ENCODE measurements at places on chromosomes 5 and 9.

DNA sequence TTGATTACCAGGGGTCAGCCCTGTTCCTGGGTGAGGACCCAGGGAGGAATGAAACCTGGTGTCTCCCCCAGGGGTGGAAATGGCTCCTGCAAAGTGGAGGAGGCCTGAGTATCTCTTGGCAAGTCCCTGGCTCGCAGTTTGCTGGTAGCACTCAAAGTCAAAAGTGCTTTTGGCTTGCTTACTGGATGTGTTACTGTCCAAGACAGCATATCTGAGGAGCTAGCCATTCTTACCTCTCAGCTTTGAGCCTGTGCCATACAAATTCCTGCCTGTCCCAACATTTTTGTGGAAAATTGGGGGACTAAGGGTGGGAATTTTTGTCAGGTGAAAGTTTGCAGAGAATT is 9.9 kb downstream of the ZNF618 start:
- H3K36me3 ChIP-seq, result peaks cover 40% of the 10 kb centered on the region
- DNase-seq, result no peak
- no peaks in the 10 kb centered on the region for H3K27me3 ChIP-seq
- peaks cover 43% of the 10 kb centered on the region for H3K4me1 ChIP-seq

DNA sequence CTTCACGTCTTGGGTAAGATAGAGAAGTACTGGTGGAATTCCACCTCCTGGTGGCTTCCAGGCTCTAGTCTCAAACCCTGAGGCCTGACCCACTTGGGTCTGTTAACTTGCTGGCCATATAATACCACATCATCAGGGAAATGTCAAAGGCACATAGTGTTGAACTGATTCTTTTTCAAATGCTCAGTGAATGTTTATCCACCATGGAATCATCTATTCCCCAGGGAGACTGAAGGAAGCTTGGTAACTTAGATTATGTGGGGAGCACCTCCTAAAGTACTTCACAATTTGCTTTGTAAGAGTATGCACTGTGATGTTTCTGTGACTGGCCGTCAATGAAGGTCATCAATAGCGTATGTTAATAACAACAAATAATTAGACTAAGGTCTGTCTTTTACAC is 16.1 kb downstream of the MACROH2A1 start:
- no peak overlapping the region for H3K27ac ChIP-seq
- H3K27me3 ChIP-seq, result no peaks in the 10 kb centered on the region
- H3K4me1 ChIP-seq, result peaks cover 85% of the 10 kb centered on the region
- DNase-seq, result no peak
- H3K36me3 ChIP-seq, result peaks cover 69% of the 10 kb centered on the region
- no peak overlapping the region for H3K4me3 ChIP-seq

- H3K4me1 ChIP-seq, result peaks cover 40% of the 10 kb centered on the region
- H3K36me3 ChIP-seq, result peaks cover 12% of the 10 kb centered on the region
- H3K4me3 ChIP-seq, result no peak overlapping the region
- H3K27ac ChIP-seq, result no peak overlapping the region
Observed at GRCh38 chr5:115844321-115844817, 2.6 kb downstream of the AP3S1 start.

DNA sequence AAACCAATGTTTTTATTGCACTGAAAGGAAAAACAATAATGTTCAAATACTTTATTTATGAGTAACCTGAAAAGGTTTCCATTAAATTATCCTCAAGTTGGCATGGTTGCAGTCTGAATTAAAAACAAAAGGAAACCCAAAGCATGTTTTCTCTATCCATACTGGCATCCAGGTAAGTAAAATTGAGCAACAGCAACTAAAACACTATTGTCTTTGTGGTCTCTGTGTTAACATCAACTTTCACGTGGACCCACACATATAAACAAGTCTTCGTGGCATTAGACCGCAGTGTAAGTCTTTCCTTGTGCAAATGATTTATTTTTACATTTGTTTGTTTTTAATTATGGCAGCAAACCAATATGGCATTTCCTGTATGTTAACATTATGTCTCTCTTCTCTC is 757.6 kb downstream of the SEMA5A start:
- no peak for DNase-seq
- H3K27me3 ChIP-seq, result no peaks in the 10 kb centered on the region
- H3K4me3 ChIP-seq, result no peak overlapping the region
- peak overlapping the region; percentile 8 for H3K27ac ChIP-seq
- H3K36me3 ChIP-seq, result peaks cover 6% of the 10 kb centered on the region

GRCh38 chr5:149849966-149850910 is 94.4 kb downstream of the PDE6A start:
- peaks cover 21% of the 10 kb centered on the region for H3K27me3 ChIP-seq
- no peak for DNase-seq
- H3K4me1 ChIP-seq, result no peaks in the 10 kb centered on the region
- H3K4me3 ChIP-seq, result no peak overlapping the region
- H3K27ac ChIP-seq, result no peak overlapping the region

DNA sequence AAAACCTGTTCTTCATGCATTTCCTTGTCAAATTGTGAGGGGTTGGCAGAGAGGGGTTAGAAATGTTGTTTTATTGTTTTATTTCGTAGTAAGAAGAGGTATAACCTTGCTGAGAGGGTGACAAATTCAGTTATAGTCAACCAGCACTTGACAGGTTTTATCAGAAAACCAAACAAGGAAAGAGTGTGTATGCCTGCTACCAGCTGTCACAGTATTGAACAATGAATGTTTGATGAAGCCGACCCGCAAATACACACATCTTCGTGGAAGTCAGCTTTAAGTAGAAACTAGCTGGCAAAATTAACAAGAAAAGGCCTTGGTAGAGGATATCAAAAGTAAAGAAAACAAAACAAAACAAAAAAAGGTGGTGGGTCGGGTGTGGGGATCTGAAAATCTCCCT is 214.6 kb upstream of the TLE4 start:
- no peak for DNase-seq
- peaks cover 66% of the 10 kb centered on the region for H3K4me1 ChIP-seq
- H3K27me3 ChIP-seq, result no peaks in the 10 kb centered on the region

- H3K4me3 ChIP-seq, result no peak overlapping the region
- no peaks in the 10 kb centered on the region for H3K27me3 ChIP-seq
- DNase-seq, result no peak
- peaks cover 31% of the 10 kb centered on the region for H3K36me3 ChIP-seq
- no peak overlapping the region for H3K27ac ChIP-seq
- peaks cover 10% of the 10 kb centered on the region for H3K4me1 ChIP-seq
Observed at GRCh38 chr5:72290356-72291133, 29.5 kb downstream of the MRPS27 start.

- no peak for DNase-seq
- peaks cover 17% of the 10 kb centered on the region for H3K27me3 ChIP-seq
- peaks cover 6% of the 10 kb centered on the region for H3K4me1 ChIP-seq
- H3K4me3 ChIP-seq, result no peak overlapping the region
- no peak overlapping the region for H3K27ac ChIP-seq
Observed at GRCh38 chr5:179147991-179148702, 88.0 kb downstream of the ZNF354C start.

GRCh38 chr5:168382421-168382820 is 91.0 kb downstream of the WWC1 start:
- H3K4me1 ChIP-seq, result peaks cover 13% of the 10 kb centered on the region
- H3K27ac ChIP-seq, result no peak overlapping the region
- peaks cover 14% of the 10 kb centered on the region for H3K36me3 ChIP-seq
- no peak for DNase-seq
- H3K27me3 ChIP-seq, result peaks cover 3% of the 10 kb centered on the region
- H3K4me3 ChIP-seq, result no peak overlapping the region

GRCh38 chr5:140322751-140323731 is 20.1 kb upstream of the PFDN1 start:
- peak overlapping the region; percentile 73 for H3K4me3 ChIP-seq
- peaks cover 7% of the 10 kb centered on the region for H3K36me3 ChIP-seq
- H3K27ac ChIP-seq, result peak overlapping the region; percentile 94
- DNase-seq, result peak; percentile 96

DNA sequence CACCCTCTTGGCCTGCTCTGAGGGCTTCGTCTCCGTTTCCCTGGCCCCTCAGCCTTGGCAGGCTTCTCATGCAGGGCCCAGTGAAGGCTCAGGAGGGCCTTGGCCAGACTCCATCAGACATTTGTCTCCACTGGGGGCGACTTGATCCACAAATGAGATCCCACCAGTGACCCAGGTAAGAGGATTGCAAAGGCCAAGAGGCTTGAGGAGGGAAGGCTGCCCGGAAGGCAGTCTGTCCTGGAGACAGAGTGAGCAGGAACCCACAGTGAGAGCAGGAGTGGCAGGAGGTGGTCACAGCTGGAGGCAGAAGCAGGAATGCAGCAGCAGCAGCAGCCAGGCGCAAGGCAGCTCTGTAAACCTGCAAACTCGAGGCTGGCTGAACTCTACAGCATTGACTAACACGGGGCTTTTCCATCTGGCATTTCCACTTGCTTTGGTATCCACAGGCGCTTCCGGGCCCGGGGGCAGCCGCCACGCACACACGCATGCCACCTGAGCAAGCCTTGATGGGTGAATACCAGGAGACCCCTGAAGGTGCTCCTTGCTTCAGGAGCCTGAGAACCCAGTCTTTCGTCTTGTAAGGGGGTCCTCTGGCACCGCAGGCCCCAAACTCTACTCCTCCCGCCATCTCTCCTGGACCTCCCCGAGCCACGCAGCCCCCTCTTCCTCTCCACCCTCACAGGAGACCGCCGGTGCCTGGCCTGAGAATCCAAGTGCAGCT is 14.7 kb downstream of the MGAT1 start:
- H3K4me1 ChIP-seq, result peaks cover 56% of the 10 kb centered on the region
- H3K36me3 ChIP-seq, result peaks cover 4% of the 10 kb centered on the region
- DNase-seq, result no peak
- H3K27ac ChIP-seq, result peak overlapping the region; percentile 93

DNA sequence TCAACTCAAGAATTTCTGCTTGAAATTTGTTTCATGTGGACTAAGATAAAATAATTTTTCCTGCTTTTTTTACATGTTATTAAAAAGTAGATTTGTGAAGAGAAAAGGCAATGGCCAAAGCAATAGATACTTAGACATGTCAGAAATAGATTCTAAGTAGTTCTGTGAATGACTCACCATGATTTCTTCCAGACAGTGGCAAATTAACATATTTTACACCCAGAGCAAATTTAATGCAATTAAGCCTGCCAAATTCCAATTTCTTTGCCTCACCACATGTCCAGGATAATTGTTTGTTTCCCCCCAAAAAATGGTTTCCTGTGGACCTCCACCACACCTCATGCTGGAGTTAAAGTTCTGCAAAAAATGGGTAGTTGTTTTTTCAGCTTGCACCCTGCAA is 651.4 kb downstream of the CETN3 start:
- no peaks in the 10 kb centered on the region for H3K27me3 ChIP-seq
- H3K27ac ChIP-seq, result no peak overlapping the region
- no peaks in the 10 kb centered on the region for H3K36me3 ChIP-seq
- no peaks in the 10 kb centered on the region for H3K4me1 ChIP-seq
- DNase-seq, result no peak

GRCh38 chr5:112355058-112355685 is 63.9 kb downstream of the EPB41L4A start:
- no peaks in the 10 kb centered on the region for H3K27me3 ChIP-seq
- H3K4me1 ChIP-seq, result no peaks in the 10 kb centered on the region
- H3K4me3 ChIP-seq, result no peak overlapping the region
- H3K36me3 ChIP-seq, result no peaks in the 10 kb centered on the region

- H3K4me3 ChIP-seq, result no peak overlapping the region
- peaks cover 3% of the 10 kb centered on the region for H3K36me3 ChIP-seq
- no peak overlapping the region for H3K27ac ChIP-seq
- DNase-seq, result no peak
- no peaks in the 10 kb centered on the region for H3K27me3 ChIP-seq
Observed at GRCh38 chr5:56856541-56857178, 41.3 kb downstream of the MAP3K1 start.

- peak overlapping the region; percentile 96 for H3K4me3 ChIP-seq
- peaks cover 3% of the 10 kb centered on the region for H3K36me3 ChIP-seq
- H3K27me3 ChIP-seq, result no peaks in the 10 kb centered on the region
- H3K4me1 ChIP-seq, result peaks cover 38% of the 10 kb centered on the region
- DNase-seq, result no peak
- H3K27ac ChIP-seq, result peak overlapping the region; percentile 99
Observed at GRCh38 chr9:130579738-130580463, 524 bp downstream of the FUBP3 start.

- no peak overlapping the region for H3K27ac ChIP-seq
- no peak for DNase-seq
- H3K36me3 ChIP-seq, result no peaks in the 10 kb centered on the region
- H3K27me3 ChIP-seq, result peaks cover 28% of the 10 kb centered on the region
- H3K4me1 ChIP-seq, result no peaks in the 10 kb centered on the region
- no peak overlapping the region for H3K4me3 ChIP-seq
Observed at GRCh38 chr5:136198453-136198852, 5.5 kb upstream of the SMIM32 start.

DNA sequence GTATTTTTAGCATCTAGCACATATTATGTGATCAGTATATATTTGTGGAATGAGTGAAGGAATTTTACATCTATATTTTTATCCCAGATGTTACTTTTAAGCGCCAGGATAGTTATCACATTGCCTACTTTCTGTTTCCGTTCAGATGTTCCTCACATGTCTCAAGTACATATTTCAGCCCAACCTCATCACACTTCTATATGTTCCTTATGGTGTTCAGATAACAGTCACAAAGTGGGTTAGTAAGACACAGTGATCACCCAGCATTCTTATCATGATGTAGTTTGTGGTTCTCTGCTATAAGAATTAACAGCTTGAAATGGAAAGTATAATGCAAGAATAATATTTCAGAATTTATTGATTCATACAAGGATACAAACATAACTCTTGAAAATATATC is 170.0 kb upstream of the RASA1 start:
- no peaks in the 10 kb centered on the region for H3K36me3 ChIP-seq
- no peaks in the 10 kb centered on the region for H3K27me3 ChIP-seq
- H3K4me1 ChIP-seq, result peaks cover 28% of the 10 kb centered on the region
- no peak overlapping the region for H3K27ac ChIP-seq
- no peak for DNase-seq
- no peak overlapping the region for H3K4me3 ChIP-seq

- no peak for DNase-seq
- peak overlapping the region; percentile 99 for H3K27ac ChIP-seq
- H3K4me1 ChIP-seq, result peaks cover 25% of the 10 kb centered on the region
- H3K4me3 ChIP-seq, result peak overlapping the region; percentile 93
- no peaks in the 10 kb centered on the region for H3K27me3 ChIP-seq
- H3K36me3 ChIP-seq, result peaks cover 14% of the 10 kb centered on the region
Observed at GRCh38 chr5:134873494-134873893, 677 bp upstream of the TXNDC15 start.

DNA sequence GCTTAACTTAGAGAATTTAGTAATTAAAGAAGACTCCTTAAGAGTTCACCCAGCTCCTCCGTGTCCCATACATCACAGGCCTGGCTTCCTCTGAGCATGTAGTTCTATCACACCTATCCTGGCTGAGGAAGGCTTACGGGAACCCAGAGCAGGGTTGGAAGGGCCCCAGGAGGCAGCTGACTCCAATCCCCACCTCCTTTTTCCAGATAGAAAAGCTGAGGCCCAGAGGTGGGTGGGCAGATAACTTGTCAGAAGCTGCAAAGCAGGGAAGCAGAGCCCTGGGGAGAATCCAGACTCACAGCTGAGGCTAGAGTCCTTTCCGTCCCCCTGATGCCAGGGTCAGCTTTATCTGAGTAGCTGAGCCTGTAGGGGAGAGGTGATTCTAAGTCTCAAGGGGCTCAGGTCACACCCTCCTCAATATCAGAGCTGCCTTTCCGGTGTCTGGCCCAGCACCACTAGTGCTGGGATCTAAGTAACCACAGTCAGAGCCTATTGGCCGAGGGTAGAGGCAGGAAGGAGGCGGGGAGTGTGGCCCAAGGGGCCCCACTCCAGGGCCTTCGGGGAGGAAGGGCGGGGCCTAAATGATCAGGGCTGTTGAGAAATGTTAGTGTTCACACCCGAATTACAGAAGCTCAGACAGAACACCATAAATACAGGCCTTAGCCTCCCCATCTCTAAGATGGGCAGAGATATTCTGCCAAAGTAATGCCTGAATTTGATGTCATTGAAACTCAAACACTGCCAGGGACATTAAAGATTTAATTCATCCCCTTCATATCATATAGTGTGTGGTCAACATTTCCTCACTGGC is 9.9 kb downstream of the CCDC69 start:
- no peak overlapping the region for H3K27ac ChIP-seq
- H3K4me3 ChIP-seq, result no peak overlapping the region
- no peaks in the 10 kb centered on the region for H3K4me1 ChIP-seq
- no peaks in the 10 kb centered on the region for H3K36me3 ChIP-seq
- DNase-seq, result no peak
- peaks cover 9% of the 10 kb centered on the region for H3K27me3 ChIP-seq
